ENCODE measurements at places on chromosomes 3 and 15.

DNA sequence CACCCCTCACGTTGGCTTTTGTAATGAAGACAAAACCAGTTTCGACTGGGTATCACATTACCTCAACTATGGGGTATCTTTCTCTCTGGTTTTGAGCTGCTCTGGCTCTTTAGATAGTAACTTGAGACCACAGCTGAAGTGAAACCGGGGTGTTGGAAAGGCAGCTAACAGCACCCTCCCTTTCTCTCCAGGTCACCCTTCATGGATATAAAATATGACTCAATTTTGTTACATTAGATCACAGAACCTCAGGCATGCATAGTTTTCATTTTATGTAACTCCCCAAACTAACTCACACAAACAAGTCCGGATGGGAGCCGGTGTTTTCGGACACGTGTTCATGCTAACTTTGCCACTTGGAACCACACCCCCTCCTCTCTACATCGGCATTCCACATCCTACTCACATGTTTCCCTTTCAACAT lies 90.7 kb downstream of the NR2F2 start:
- DNase-seq: no peak

DNA sequence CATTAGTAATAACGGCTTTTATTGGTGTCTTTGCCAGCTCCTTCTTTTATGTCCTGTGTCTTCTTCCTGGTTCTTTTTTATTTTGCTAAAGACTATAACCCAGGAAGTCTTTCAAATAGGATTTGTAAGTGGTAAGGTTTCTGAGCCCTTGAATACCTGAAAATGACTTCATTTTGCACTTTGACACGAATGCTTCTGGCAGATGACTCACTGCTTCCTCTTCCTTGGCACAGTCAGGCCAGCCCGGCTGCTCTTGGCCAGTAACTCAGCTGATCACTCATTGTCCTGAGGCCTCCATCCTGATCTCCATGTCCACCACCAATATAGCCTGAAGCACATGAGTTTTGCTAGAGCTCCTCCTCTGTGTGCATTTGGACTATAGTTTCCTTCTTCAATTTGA lies 48.7 kb upstream of the NR2E3 start:
- DNase-seq: no peak

DNA sequence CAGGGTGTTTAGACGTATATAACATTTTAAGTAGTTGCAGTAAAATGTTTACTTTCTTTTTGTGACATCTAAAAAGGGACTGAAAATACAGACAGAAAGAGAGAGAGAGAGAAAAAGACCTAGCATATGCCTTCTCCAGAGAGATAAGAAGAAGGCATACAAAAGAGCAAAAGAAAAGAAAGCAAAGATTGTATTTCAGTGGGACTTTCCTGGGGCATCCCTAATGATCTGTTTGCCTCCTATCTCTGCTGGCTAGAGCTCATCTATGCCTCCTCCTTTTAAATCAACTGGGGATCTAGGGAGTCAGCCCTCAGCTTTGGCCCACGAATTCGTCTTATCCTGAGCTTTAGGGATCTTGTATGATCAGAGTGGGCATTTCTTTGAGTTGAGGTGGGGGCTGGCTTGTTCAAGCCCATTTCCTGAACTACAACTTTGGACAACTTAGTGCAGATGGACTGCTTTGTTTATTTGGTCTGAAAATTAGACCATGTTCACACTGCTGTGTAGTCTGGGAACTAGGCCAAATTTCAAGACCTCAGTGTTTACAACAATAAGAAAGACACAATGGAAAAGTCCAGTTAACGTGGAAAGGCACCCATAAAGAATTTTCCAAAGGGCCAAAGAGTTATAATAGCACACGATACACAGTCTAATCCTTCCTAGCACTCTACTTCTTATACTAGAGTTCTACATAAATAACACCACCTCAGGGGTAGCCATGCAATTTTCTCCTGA lies 61.0 kb downstream of the ATP8B4 start:
- DNase-seq: no peak

- no peak for DNase-seq
These were observed 106.2 kb downstream of the DGKG start for GRCh38 chr3:186255703-186256331.

- no peak for DNase-seq
These were observed 19.4 kb downstream of the ZNF80 start for GRCh38 chr3:114218006-114218405.
